Activated CD4-positive, alpha-beta T cell treated with anti-CD3 and anti-CD28 coated beads, Interleukin-2, amount 50 U/mL, for 16 hours (primary cell): ENCODE measurements at places on chromosomes 12 and 14.

GRCh38 chr12:94039199-94039840, 109.1 kb upstream of the PLXNC1 start:
- no peak for DNase-seq

GRCh38 chr12:88035907-88036289, 6.7 kb upstream of the C12orf50 start:
- DNase-seq = peak; percentile 18

- DNase-seq = peak; percentile 75
Measured at GRCh38 chr12:24902511-24903328, 46.2 kb downstream of the BCAT1 start.

GRCh38 chr14:59202031-59202430, 13.6 kb downstream of the DAAM1 start:
- no peak for DNase-seq

DNA sequence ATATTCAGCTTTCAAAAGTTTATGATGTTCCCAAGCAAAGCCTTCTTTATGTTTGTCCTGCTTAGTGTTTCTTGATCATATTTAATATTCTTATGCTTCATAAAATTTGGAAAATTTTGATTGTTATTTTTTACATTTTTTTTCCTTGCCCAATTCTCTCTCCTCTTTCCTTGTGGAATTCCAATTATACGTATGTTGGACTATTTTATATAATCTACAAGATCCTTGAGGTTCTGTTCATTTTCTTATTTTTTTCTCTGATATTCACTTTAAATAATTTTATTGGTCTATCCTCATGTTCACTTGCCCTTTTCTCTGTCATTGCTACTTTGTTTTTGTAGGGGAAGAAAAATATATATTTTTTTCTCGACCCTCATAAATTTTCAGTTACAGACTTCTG, 167.7 kb downstream of the DYRK2 start:
- no peak for DNase-seq

- no peak for DNase-seq
Measured at GRCh38 chr12:79298506-79298905, 392.3 kb downstream of the PAWR start.

- DNase-seq = no peak
Measured at GRCh38 chr14:97408503-97408902, 611.3 kb downstream of the VRK1 start.

DNA sequence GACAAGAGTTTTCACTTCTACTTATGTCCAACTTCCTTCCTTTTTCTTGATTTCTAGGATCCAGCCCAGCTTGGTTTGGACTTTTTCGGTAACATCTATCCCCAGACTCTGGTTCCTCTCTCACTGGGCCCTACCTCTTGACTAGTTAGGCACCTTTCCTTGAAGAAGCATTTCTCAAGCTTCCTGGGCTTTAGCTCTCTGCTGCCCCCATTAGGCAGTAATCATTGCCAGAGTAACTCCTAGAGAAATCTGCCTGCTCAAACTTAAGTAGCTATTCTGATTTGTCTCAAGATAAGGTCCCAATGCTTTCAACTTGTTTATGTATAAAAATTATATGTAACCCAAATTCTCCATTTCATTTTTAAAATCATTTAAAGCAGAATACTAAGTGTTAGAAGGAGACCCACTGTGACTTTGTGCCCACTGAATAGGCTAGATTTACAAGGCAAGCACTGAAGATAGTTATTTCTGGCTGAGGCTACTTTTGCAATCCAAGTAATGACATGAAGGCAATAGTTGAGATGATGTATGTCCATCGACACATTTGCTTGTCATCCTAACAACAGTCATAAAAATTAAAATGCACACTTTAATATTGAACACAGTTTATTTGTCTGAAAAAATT, 275.0 kb upstream of the G2E3 start:
- peak; percentile 41 for DNase-seq

DNA sequence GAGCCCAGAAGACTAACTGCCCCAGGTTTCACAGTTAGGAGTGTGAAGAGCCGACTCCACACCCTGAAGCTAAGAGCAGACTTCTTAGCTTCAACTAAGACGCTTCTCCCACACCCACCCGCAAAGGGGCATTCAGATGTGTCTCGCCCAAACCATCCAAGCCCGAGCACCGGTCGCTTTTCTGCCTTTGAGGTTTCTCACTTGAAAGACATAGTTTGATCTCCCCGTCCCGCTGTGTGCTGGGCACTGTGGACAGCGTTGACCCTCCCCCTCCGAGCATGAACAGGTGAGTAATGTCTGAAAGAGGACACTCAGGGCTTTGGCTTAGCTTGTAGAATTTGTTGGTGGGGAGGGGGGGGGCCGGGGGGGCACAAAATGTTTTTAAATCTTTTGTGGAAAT, 123.8 kb downstream of the TMEM132D start:
- no peak for DNase-seq

DNA sequence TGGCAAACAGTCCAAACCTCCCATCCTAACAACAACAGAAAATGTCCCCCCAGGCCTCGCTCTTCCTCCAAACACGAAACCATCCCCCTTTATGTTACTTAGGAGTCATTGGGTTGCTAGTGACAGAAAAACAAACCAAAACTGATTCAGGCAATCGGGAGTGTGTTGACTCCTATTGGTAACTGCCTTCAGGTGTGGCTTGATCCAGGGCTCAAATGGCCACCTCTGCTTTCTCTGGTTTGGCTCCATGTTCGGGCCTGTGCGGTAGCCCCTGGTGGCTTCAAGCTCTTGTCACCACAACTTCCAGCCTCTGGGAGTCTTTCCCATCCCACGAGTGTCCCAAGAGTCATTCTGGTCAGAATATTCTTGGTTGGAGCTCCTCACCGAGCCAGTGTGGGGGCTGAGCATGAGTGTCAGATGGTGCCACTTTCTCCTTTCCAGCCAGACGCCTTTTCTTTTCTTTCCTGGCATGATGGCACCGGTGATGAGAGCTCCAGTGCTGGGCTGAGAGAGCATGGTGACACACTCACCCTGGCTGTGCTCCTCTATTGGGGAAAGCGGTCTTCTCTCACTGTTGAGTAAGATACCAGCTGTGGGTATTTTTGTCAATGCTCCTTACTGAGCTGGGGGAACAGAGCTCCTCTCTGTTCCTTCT, 38.6 kb downstream of the NOC4L start:
- DNase-seq = no peak
